ENCODE measurements at places on chromosomes 4 and X.

- DNase-seq, result no peak
Measured at GRCh38 chrX:118552121-118552900, 56.7 kb downstream of the DOCK11 start.

- no peak for DNase-seq
Measured at GRCh38 chr4:178941975-178942374, 1499.7 kb upstream of the AGA start.

DNA sequence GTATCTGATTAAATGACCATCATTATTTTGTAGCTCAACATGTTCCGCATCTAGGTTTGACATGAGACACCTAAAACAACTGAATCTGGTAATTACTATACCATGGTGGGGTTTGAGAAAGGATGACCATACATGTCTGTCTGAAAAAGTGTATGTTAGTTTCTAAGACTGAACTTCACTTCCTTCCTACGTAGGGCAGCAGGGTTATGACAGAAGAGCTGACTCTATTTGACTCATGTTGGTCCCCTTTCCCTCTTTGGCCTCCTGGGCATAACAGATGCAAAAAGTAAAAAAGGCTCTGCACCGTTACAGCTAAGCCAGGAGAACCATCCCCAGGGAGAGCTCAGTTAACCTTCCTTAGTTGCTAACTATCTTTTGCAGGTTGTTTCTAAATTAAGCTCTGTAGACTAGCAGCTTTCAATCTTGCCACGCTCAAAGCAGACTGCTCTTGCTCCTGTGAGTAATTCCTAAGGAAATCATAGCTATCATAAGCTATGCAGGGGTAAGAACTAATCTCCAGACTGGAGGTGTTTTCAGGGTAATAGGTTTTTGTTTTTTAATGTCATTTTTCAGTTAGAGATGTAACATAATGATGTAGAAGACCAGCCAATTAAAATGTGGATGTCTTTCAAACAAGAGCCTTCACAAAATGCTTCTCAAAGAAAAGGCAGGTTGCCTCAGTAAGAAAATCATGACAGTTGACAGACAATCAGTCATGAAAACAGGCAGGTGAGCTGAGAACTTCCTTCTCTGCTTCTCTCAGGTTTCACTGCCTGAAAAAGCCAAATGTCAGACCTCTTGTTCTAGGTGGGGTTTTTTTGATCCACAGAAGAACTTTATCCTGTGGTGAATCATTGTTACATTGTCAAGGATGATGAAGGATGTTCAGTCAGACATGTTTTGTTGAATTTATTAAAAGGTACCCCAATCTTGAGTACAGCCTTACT, 66.9 kb upstream of the DAPP1 start:
- DNase-seq, result no peak

GRCh38 chrX:120462370-120462769, 6.7 kb downstream of the LAMP2 start:
- DNase-seq, result no peak

- no peak for DNase-seq
Measured at GRCh38 chrX:46710927-46711623, 47.8 kb downstream of the SLC9A7 start.

DNA sequence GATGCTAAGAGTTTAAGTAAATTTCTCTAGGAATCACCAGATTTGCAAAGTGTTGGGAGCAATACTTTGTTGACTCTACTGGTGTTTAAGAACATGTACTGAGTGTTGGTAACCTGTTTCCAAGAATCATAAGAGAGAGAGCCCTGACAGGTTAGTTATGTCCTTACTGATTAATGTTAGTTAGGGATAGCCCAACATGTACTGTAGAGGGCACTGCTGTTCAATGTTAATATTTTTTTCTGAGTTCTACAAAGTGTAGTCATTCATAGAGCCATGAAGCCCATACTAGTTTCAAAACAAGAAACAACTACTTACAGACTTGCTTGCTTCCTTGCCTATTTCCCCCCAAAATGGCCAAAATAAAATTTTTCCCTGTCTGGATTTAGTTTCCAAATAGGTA, 11.9 kb downstream of the TMPRSS11D start:
- DNase-seq, result no peak

- no peak for DNase-seq
Measured at GRCh38 chrX:114599305-114599704, 15.4 kb downstream of the HTR2C start.

- DNase-seq, result no peak
Measured at GRCh38 chr4:126969360-126970235, 663.2 kb upstream of the INTU start.

GRCh38 chr4:15340902-15341732, 86.7 kb upstream of the C1QTNF7 start:
- no peak for DNase-seq

DNA sequence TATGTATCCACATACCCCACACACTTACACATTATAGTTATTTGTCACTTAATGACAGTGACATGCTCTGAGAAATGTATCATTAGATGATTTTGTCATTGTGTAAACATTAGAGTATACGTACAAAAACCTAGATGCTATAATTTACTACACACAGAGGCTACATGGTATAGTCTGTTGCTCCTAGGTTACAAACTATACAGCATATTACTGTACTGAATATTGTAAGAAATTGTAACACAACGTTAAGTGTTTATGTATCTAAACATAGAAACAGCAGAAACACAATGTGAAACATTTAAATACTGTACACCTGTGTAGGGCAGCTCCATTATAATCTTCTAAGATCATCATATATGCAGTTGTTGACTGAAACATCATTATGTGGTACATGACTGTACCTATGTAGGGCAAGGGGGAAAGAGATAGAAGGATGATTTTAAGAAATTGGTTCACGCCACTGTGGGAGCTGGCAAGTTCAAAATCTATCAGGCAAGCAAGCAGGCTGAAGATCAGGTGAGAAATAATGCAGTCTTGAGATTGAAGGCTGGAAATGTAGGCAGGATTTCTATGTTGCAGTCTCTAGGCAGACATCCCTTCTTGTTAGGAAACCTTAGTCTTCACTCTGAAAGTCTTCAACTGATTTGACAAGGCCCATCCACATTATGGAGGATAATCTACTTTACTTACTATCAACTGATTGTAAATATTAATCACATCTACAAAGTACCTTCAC, 78.0 kb upstream of the CPEB2 start:
- DNase-seq, result no peak

- no peak for DNase-seq
Measured at GRCh38 chr4:6900181-6900812, 9.3 kb upstream of the TBC1D14 start.

DNA sequence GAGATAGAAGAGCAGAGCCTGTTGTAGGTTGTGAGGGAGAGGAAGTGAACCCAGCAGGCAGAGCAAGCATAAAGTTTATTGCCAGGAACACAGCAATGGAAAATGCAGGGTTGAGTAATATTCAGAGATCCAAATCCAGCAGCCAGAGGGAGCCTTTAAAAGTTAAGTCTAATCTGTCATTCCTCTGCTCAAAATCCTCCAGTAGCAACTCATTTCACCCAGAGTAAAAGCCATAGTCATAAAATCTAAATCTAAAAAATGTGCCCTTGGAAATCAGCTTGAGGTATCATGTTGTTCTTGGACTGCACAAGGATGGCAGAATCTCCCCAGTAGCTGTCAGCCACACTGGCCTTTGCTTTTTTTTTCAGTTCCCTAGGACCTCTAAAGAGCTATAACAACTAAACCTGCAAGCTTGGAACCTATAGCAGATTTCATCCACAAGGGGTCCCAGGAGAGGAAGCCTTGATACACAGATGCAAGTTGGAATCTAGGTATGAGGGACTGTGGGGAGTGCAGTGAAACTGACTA, 62.9 kb upstream of the FRAS1 start:
- peak; percentile 59 for DNase-seq

- no peak for DNase-seq
Measured at GRCh38 chr4:165325732-165326512, 1.5 kb upstream of the MSMO1 start.

DNA sequence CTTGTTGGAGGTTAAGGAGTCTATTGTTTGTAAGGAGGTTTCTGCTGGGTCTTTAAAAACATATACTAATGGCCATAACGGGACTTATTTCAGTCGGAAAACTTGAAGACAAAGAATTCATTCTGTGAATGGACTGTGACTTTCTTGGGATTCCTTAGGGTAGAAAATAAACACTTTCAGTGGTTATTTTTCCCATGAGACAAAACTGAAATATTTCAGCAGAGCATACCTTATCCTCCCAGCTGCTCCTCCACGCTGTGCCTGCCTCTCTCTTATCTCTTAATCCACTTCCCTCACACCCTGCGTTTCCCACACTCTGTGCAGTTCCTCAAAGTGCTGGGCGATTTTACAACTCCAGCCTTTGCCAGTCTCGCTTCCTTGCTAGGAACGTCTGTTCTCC, 47.1 kb upstream of the SORBS2 start:
- DNase-seq, result no peak

DNA sequence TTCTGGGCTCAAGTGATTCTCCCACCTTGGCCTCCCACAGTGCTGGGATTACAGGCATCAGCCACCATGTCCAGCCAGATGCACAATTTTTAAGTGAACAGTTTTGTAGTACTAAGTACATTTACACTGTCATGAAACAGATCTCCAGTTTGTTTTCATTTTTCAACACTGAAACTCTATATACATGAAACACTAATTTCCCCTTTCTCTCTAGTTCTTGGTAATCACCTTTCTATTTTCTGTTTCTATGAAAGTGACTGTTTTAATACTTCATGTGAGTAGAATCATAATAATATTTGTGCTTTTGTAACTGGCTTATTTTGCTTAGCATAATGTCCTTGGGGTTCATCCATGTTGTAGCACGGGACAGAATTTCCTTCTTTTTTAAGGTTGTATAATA, 237.4 kb downstream of the CAMK2D start:
- no peak for DNase-seq

DNA sequence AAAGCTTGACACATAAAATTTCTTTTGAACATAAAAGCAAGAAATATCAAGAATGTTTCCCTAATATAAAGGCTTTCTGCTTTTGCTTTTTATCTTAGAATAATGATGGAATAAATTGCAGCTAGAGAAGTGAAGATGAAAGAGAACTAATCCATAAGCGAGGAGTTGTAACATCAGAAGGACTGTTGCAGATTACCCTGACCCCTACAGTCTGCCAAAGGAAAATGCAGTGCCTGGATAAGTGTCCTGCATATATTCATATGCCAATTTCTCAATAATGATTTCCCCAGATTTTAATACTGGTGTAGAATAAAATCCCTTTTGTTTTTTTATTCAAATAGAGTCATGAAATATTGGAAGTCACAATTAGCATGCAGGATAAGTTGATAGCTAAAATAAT, 115.9 kb downstream of the MAGEC2 start:
- DNase-seq, result no peak

DNA sequence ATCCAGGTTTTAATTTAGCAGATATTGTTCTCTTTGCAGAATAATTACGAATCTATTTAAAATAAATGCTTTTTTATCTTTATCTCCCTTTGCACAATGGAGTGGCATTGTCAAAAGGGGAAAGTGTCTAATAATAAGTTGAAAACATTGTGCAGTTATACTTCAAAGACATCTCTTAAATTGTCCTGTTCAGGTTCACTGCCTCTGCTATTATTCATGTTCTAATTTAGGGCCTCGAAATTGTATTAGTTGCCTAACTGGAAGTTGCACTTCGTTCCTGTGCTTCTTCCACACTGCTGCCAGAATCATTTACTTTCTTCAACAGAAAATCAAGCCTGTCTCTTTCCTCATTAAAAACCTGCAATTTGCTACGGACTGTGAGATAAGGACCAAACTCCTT, 150.5 kb upstream of the SPRY1 start:
- no peak for DNase-seq

- no peak for DNase-seq
Measured at GRCh38 chr4:79827283-79827682, 245.7 kb downstream of the ANTXR2 start.

- no peak for DNase-seq
Measured at GRCh38 chr4:4864940-4865704, 5.7 kb downstream of the MSX1 start.

DNA sequence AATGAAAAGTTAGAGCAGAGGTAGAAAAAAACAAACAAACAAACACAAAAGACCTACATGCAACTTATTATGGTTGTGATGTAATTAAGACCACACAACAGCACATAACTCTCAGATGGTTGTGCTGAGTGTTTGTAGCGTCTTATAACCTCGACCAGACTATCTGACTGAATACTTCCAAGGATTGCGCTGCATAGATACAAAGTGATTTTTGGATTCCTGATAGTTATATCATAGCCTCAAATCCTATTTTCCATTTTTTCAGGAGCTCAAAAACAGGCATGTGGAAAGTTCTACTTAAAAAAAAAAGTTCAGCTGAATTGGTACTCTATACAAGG, 236.1 kb downstream of the SPRY1 start:
- no peak for DNase-seq

GRCh38 chr4:152531479-152531878, 4.4 kb downstream of the FBXW7 start:
- no peak for DNase-seq

DNA sequence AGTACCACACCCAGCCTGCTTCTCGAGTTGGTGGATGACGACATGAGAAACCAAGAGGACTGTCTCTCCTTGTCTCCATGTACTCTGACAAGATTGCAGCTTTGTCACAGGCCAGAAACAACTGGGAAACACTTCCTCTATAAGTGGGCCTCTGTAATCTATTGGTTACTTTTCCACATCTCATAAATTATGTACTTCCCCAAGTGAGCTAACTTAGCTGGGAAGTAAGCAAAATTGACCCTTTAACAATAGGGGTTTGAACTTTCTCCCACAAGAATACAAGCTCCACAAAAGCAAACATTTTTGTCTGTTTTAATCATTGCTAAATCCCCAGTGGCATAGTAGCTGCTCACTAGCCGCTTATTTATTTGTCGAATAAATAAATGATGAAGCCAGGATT, 14.1 kb upstream of the USO1 start:
- no peak for DNase-seq

GRCh38 chr4:168508683-168509082, 11.8 kb downstream of the PALLD start:
- no peak for DNase-seq

- DNase-seq, result no peak
Measured at GRCh38 chrX:49059681-49060085, 884 bp downstream of the CCDC120 start.

DNA sequence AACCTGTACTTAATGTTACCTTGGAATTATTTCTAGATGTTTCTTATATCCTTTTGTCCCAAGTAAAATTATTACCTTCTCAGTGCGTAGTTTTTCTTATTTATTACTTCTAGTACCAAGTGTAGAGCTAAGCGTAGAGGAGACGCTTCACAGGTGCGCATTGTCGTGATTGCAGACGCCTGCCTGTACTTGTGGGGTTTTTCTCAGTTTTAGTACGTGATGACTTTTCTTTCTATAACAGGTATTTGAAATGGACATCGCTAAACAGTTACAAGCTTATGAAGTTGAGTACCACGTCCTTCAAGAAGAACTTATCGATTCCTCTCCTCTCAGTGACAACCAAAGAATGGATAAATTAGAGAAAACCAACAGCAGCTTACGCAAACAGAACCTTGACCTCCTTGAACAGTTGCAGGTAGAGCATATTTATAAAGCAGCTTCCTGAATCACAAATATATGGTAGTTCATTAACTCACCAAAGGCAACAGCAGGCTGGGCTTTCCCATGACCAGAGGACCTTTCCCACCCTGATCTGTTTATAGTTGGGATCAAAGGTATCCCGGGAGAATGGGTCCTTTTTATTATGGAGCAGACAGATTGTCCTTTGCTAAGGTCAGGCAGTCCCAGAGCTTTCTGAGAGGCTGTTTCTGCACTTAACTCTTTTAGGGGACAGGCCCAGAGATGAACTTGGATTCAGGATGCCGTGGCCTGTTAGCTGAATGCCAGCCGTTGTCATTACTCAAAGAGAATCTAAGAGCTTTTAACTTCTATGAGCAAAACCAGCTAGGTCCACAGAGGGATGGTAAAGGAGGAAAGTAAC, 172.9 kb downstream of the PTTG2 start:
- no peak for DNase-seq
